ENCODE measurements at places on chromosomes 12 and 14.

DNA sequence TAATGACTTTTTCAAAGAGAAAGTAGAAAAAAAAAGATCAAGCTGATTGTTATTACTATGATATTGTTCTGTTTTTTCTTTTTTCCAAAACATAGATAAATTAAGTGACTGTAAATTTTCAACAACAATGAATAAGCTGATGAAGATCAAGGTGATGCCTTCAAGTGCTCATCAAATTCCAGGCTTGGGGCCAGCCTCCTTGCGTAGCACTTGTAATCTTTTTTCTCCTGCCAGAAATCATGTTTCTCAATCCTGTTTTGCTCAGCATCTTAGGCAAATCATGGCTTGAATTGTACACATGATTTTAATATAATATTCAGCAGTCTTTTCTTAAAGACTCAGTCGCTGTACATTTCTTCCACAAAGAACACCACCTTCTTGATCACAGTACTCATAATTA lies 333.2 kb downstream of the NPAS3 start:
- no peak for DNase-seq

DNA sequence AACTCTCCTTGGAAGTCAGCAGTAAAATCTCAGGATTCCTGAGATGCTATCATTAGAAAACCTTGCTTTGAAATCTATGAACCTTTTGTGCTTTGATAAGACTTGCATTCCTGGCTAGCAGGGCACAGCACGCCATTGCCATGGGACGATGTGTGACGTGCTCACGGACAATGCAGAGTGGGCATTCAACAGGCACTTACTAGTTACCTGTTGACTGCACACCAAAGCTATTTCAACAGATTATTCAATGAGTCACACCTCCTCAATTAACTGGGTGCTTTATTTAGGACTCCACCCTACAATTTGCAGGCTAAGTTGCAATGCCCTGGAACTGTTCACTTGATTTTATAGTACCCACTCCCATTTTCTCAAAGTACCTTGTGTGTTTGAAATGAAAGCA lies 11.3 kb downstream of the NOS1 start:
- no peak for DNase-seq

GRCh38 chr14:68669111-68669511 lies 123.8 kb downstream of the ZFP36L1 start:
- DNase-seq, result no peak

DNA sequence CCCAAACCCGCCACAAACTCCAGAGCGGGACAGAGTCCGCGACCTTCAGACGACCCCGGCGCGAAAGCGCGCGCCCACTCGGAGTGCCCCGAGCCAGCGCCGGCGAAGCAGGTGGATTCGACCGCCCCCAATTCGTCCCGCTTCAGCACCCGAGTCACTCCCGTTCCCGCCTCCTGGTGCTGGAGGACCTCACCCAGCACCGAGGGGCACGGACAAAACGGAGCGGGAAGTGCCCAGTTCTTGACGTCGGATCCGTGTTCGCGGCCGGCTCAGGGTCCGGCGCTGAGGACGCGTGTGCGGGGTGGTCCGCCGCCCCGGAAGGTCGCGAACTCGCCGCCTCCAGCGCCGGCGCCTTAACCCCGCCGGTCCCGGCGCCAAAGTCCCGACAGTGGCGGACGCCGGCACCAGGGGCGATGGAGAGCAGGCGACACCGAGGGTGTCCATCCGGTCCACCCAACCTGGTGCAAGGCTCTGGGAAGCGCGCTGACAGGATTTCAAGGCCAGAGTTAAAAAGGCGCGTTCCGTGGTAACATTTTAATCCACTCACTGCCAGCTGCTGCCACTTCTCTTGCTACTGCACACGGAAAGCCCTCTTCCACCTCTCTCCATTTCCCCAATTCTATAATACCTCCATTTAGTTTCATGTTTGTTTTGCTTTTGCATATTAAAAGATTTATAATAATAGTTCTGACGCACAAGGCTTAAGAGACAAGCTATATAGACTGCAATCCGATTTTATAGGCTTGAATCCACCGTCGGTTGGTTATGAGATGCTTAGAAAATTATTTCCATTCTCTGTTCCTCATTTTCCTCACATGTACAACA lies 240.0 kb upstream of the CPNE8 start:
- peak; percentile 24 for DNase-seq

DNA sequence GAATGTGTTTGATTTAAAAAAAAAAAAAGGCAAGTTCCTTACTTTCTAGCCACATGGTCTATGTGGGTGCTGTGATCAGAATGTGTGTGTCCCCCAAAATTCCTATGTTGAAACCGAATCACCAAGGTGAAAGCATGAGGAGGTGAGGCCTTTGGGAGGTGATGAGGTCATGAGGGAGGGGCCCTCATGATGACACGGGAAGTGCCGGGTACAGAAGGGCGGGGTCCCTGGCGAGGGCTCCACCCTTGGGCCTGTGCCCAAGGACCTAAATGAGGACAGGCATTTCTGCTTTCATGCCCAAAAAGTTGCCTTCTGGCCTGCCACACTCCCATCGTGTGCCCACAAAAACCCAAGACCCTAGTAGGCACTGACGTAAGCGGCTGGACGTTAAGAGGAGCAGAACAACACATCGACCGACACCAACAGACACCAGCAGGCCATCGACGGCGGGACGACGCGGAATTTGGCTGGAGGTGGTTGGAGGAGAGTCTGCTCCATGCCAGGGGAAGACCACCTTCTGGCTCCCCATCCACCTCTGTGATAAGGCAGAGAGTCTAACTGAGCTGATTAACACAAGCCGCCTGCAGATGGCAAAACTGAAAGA lies 211.8 kb downstream of the FOXN3 start:
- DNase-seq, result no peak

DNA sequence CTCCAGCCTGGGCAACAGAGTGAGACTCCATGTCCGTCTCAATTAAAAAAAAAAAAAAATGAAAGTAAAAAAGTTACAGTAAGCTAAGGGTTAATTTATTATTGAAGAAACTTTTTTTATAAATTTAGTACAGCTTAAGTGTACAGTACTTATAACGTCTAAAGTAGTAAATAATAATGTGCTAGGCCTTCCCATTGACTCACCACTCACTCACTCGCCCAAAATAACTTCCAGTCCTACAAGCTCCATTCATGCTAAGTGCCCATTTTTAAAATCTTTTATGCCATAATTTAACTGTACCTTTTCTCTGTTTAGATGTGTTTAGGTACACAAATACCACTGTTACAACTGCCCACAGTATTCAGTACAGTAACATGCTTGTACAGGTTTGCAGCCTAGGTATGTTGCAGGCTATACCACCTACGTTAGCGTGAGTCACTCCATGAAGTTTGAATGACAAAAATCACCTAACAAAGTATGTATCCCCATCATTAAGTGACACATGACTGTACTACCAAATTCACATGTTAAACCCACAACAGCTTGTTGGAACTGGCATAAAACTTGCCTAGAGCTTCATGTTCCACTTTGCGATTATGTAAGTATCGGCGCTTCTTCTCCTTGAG lies 10.7 kb downstream of the KANSL2 start:
- no peak for DNase-seq
